ENCODE measurements at places on chromosomes 13 and 19. TPM values are rescaled to one million over a fixed set of nuclear protein-coding genes. Genes with fewer than 3 reads are reported as not detected.
A peak's percentile ranks its signal among the peaks of the same experiment; 100 is the strongest.

Gene LIM2
- not detected for total RNA-seq

Gene VMAC
- 5.1 TPM for total RNA-seq

Gene ERICH4
- not detected for total RNA-seq

Gene CALR3
- not detected for total RNA-seq

Gene RUBCNL
- total RNA-seq, result 5.1 TPM

Gene MIA
- 1.9 TPM for total RNA-seq

Gene INSL3
- total RNA-seq, result not detected

Gene C19orf85
- total RNA-seq, result not detected

Gene TRPC4
- 2.1 TPM for total RNA-seq

Gene SNRNP70
- total RNA-seq, result 150 TPM

Gene EHD2
- 79.6 TPM for total RNA-seq

GRCh38 chr13:88675347-88675996 lies 1004.3 kb downstream of the SLITRK5 start:
- DNase-seq, result no peak

DNA sequence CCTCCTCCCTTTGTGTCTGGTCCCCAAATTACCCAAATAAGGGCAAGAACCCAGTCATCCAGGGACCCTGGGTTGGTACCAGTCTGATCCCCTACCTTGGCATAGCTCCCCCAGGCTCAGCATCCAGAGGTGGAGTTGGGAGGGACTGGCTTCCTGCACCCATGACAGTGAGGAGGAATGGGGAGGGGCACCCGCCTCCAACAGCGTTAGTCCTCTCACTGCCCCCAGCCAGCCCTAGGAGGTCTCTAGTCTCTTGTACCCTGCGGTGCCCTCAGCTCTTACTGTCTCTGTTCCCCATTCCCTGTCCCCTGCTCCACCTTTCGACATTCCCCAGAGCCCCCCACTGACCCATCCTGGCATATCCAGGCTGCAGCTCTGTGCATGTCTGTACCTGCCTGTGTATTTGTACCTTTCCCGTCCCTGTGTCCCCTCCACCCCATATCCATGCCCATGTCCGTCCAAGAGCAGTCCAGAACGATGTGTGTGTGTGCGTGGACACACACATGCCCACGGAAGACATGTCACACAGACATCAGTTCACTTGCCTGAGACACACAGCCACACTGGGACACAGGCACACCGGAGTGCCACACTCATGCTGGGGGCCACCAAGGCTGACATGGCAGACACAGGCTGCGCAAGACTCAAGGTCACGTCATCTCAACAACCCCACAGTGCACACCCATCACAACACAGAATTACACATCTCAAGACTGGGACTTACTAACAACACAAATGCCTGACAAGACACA lies 17.8 kb downstream of the ERFL start:
- DNase-seq, result no peak

GRCh38 chr13:110665491-110666254 lies 40.2 kb downstream of the CARS2 start:
- no peak for DNase-seq

DNA sequence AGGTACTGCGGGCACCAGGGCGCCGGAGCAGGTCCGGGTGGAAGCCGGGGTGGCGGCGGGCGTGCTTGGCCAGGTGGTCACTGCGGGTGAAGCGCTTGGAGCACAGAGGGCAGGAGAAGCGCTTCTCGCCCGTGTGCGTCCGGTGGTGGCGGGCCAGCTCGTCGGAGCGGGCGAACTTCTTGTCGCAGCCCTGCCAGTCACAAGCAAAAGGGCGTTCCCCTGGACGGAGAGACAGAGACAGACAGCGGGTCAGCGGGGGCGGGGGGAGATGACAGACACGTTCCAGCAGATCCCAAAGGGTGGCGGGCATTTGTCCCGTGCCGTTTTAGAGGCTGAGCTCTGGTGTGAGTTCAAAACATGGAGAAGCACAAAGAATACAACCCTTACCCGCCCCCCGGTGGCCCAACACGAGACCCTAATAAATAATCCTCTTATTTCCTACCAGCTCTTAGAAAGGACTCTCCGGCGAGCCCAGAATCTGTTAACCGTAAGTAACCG lies 6.3 kb upstream of the REXO1 start:
- peak; percentile 82 for DNase-seq

DNA sequence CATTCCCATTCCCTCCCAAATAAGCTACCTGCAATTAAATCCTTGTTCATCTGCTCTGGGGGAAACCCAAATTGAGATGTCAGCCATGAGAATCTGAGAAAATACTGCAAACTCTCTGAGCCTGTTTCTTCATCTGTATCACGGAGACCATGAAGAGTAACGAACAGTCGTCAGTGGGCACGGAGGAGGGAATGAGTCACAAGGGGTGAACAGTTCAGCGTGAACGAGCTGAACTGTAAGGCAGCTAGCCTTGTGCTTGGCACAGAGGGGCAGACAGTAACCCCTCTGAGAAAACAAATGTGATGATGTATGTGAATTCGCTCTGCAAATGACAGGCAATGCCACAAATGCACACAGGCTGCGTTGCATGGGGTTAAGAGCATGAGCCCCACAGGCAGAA lies 288.7 kb downstream of the FOXO1 start:
- DNase-seq, result no peak

DNA sequence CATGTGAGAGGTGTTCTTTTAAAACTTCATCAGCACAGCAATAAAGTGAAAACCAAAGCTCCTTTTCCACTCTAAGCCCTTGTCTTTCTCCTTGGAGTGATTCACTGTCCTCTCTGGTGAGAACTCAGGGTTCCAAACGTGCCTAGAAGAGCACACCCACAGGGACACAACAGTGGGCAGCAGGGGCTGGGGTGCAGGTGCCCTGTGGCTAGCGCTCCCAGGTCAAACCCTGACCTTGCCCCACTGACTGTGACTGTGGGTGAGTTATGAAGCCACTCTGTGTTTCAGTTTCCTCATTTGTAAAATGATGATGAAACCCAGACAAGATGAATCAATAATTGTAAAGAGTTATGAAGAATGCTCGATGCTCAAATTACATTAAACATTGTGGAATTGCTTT lies 37.6 kb upstream of the IGFL1 start:
- DNase-seq, result no peak

- no peak for DNase-seq
Measured at GRCh38 chr13:73731564-73731963, 402.6 kb downstream of the KLF12 start.

- no peak for DNase-seq
Measured at GRCh38 chr13:94239135-94239534, 240.3 kb downstream of the DCT start.

DNA sequence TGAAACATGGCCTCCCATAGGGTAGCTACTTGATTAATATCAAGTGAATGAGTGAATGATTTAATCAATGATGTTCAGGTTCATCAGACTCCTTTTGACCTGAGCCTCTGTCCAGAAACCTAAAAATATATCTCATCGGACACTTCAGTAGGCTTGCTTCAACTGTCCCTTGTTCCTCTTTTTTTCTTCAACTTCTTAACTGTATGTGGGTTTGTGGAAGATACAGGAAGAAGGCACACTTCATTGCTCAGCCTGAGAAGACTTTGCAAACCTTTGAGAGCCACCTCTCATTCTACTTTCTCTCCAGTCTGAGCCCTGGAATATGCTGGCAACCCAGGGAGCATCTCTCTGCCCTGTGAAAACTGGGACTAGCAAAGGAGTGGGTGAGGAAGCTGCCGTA lies 557.0 kb downstream of the FGF9 start:
- DNase-seq, result no peak

DNA sequence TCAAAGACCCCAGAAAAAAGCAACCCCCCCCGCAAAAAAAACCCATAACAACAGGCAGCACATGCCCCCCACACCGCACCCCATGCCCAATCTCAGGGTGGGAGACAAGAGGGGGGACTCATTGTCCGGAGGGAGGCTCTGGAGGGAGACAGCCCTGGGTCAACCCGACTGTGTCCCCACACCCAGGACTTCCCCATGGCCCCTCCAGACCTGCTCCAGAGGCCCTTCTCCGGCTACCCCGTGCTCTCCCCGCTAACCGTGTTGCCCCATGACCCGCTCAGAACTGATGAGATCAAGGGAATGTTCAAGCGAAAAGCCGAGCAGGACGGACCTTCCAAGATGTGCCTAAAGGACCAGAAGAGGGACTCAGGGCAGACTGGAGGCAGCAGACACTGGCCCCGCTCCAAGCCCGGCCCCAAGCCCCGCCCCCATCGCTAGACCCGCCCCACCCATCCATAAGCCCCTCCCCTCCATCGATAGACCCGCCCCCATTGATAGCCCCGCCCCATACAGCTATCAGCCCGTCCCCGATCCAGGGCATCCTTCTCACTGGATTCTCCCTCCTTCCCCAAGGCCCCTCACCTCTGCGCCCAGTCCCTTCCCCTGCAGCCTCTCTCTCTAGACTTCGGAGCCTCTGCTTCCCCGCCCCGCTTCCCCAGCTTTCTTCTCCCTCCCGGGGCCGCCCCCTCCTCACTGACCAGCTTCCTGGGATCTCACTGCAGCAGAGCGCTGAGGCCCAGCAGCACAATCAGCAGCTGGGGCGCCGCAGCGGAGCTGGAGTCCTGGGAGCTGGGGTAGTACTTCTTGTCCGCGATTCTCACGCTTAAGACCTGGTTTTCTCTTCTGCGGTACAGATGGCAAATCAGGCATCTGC lies 2.2 kb downstream of the BST2 start:
- no peak for DNase-seq

DNA sequence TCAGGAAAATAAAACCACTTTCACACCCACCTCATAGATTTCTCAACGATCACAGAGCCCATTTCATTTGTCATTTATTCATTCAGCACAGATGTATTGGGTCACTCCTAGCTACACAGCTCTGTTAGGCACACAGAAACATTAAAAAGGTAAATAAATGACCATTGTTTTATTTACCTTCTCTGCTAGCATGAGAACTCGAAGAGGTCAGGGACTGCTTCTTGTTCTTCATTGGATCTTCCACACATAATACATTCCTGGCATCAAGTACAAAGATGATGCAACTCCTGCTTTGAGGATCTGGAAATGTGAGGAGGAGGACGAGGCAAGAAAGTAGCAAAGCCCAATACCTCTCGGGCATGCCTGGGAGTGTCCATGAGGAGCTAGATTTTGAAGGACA lies 168.1 kb downstream of the RBM26 start:
- DNase-seq, result no peak

DNA sequence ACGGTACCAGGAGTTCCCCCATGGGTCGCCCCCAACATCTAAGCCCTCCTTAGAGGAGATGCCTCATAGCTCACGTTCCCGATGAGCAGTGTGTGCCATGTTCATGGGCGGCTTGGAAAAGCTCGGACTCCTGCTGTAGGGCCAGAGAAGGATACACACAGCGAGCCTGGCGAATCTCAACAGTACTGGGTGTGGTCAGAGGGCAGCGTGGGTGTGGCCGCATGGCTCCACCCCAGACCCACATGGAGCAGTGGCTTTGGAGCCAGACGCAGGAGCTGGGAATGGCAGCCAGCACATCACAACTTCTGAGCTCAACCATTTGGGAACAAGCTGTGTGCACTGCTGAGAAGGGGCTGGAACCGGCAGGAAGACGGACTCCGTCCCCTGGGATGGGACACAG lies 15.6 kb downstream of the CAPS start:
- DNase-seq, result no peak

Data from tongue (tissue), 3 donors.